ENCODE measurements at places on chromosomes 7 and 10.

DNA sequence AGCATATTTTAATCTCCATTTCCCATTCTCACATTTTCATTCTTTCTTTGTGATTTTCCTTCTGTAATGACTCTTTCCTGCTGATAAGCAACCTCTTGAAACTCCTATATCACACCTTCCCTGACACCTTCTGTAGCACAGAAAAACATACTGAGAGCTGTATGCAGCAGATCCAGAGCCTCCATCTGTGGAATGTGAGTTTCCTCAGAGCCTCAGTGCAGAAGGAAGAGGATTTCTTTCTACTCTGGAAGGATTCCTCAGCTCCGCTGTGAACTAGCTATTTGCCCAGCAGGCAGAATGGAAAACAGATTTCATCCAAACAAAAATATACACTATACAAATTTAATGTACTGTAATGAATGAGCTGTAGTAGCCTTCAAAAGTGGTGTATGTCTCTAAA is 841.3 kb upstream of the ZWINT start:
- DNase-seq: no peak

DNA sequence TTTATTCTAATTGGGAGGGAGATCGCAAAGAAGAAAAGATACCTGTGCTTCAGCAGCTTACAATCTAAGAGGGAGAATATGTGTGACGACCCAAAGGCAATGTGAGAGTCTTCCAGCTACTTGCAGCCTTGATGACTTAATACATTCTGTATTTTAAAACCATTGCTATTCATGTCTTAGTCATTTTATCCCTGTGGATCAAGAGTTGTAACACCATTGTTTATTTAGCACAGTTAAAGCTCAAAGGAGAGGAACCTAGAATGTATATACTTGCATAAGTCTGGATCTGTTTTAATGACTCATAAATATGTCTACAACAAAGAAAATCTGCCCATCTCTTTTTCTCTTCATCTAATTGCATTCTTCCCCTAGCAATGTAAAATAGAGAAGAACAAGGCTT is 117.9 kb upstream of the DLX6 start:
- DNase-seq: no peak

GRCh38 chr7:139762886-139763285 is 14.9 kb downstream of the HIPK2 start:
- no peak for DNase-seq

- no peak for DNase-seq
Observed at GRCh38 chr10:114401195-114401791, 3.0 kb downstream of the AFAP1L2 start.

GRCh38 chr10:5817322-5818047 is 4.3 kb upstream of the GDI2 start:
- DNase-seq: no peak

GRCh38 chr7:128688492-128688891 is 16.4 kb downstream of the GARIN1A start:
- DNase-seq: no peak

DNA sequence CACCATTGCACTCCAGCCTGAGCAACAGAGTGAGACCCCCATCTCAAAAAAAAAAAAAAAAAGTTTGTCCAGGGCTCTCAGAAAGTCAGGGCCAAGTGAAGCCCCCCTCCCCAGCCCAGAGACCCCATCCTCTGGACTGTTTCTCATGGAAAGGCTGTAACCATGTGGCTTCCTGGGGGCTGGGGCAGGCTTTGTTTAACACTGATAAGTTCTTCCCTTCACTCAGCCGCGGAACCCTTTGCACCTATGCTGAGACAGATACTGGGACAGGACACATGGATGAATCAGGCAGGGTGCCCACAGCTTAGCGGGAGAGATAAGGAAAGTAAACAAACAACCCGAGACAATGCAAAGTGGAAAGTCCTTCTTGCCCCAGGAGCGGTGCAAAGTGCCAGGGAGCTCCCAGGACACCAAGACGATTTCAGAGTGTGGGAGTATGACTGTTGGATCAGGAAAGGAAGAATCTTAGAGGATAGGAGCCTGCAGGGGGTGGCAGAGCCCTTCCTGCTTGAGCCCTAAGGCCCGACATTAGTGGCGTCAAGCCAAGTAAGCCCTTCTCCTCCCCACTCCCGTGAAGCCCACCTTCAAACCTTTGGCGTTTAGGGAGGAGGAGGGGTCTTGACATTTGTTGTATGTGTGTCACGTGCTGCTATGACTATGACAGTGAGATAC is 11.6 kb downstream of the MLXIPL start:
- DNase-seq: no peak

DNA sequence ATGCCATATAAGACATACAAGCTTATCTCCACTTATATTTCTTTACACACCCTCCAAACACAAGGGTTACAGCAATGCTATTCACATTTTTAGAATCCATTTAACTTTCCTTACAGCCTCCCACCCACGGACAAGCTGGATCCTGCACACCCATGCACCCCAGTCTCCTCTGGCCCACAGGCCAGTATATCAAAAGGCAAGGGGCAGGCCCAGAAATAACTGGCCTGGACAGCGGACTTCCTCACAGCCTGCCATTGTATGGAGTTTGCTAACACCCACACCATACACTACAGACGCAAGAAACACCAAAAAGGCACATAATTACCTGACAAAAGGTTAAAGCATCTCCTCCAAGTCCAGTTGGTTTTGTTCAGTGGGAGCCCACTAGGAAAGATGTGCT is 12.0 kb downstream of the HOXA4 start:
- DNase-seq: no peak

DNA sequence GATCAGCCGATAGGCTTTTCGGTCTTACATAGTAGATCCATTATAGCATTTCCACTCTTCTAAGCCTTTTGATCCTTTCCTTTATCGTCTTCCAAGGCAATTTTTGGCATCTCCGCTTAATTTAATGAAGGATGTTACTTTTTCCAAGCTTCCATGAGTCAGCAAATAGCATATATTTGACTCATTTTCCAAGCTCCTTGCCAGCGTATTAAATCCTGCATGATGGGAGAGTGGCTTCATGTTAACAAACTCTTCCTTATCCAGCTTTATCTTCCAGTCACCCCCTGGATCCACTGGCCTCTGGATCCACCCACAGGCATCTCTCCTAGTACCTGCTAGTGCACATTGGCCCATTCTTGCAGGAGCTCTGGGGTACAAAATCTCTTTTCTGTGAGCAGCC is 13.0 kb downstream of the OR9A2 start:
- no peak for DNase-seq

DNA sequence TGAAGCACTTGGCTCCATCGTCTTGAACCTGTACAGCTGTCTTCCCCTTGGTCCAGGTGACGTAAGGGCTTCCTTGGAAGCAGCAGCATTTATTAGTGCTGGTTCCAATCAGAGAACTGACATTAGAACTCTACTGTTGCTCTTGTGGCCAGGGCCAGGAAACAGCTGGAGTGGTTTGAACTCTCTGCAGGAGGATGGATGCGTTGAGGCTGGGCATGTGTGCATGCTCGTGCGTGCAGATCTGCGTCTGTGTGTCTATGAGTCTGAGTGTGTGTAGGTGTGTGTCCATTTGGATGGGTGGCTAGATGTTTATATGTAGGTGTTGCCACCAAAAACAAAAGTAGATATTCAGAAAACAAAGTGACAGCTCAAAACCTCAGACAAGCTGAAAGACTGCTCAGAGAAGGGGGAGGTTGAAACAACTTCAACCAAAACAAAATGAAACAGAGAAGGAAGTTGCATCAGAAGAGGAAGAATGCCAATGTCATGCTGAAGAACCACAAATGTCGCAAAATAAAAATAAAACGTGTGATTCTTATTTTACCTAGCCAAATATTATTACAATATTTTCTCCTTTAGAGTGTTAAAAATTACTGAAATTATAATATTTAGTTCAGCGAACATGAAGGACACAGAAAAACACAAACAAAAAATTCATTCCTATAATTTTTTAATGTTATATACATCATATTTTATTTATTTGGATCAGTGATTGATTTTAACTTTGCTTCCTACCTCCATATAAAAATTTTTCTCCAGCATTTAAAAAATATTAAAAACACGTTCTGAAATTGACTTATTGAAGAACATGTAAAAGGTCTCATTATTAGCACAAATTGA is 96.1 kb upstream of the MKLN1 start:
- DNase-seq: no peak

- DNase-seq: no peak
Observed at GRCh38 chr10:72049969-72050781, 38.2 kb downstream of the SPOCK2 start.

GRCh38 chr7:75727881-75728593 is 10.7 kb downstream of the HIP1 start:
- DNase-seq: no peak

GRCh38 chr7:3267966-3268690 is 32.9 kb upstream of the SDK1 start:
- DNase-seq: peak; percentile 20

- DNase-seq: no peak
Observed at GRCh38 chr7:66682350-66683093, 53.8 kb downstream of the KCTD7 start.

GRCh38 chr7:25659841-25660240 is 431.6 kb upstream of the NPVF start:
- peak; percentile 42 for DNase-seq

- DNase-seq: no peak
Observed at GRCh38 chr7:128247108-128247507, 6.0 kb downstream of the LEP start.

GRCh38 chr7:26398427-26398755 is 106.7 kb downstream of the SNX10 start:
- peak; percentile 41 for DNase-seq

All from NCI-H1930 (cell line).